ENCODE measurements at places on chromosomes 6 and 20. TPM values are rescaled to one million over a fixed set of nuclear protein-coding genes. Genes with fewer than 3 reads are reported as not detected.

TGM3 gene
- not detected for total RNA-seq

DNA sequence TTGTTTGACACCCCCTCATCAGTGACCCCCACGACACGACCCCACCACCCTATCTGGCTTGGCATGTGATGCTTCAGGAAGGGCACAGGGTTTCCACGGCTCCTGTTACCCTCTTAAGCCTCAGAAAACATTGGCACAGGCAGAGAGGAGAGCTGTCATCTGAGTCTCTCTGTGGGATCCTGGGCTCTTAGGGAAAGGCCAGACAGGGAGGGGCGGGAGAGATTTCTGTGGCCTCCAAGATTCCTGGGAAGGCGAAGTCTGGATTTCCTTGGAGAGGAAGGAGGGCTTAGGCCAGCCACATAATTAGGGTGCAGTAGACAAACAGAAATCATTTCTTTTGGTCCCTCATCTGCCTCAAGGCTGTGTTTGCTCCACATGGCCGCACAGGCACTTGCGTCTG lies 191.6 kb upstream of the SNX9 start:
- no peaks in the 10 kb centered on the region for H3K4me1 ChIP-seq
- no peak overlapping the region for H3K4me3 ChIP-seq
- DNase-seq, result no peak
- H3K27me3 ChIP-seq, result no peaks in the 10 kb centered on the region
- no peak overlapping the region for H3K27ac ChIP-seq

ADGRB3 gene
- total RNA-seq, result not detected

- DNase-seq, result no peak
- H3K27me3 ChIP-seq, result no peaks in the 10 kb centered on the region
- H3K4me3 ChIP-seq, result no peak overlapping the region
- no peak overlapping the region for H3K27ac ChIP-seq
- H3K4me1 ChIP-seq, result no peaks in the 10 kb centered on the region
Measured at GRCh38 chr6:43981363-43981990, 145.8 kb downstream of the MRPL14 start.

- DNase-seq, result no peak
- no peak overlapping the region for H3K27ac ChIP-seq
- H3K27me3 ChIP-seq, result no peaks in the 10 kb centered on the region
- no peaks in the 10 kb centered on the region for H3K4me1 ChIP-seq
Measured at GRCh38 chr6:126811321-126811720, 307.1 kb upstream of the RSPO3 start.

GRCh38 chr6:139931747-139932146 lies 557.3 kb upstream of the CITED2 start:
- H3K27me3 ChIP-seq, result no peaks in the 10 kb centered on the region
- H3K4me3 ChIP-seq, result no peak overlapping the region
- no peak overlapping the region for H3K27ac ChIP-seq
- H3K4me1 ChIP-seq, result no peaks in the 10 kb centered on the region
- no peaks in the 10 kb centered on the region for H3K36me3 ChIP-seq

HTR1B gene
- total RNA-seq, result not detected

- no peaks in the 10 kb centered on the region for H3K4me1 ChIP-seq
- no peak for DNase-seq
- H3K27ac ChIP-seq, result no peak overlapping the region
- H3K4me3 ChIP-seq, result no peak overlapping the region
- H3K36me3 ChIP-seq, result no peaks in the 10 kb centered on the region
Measured at GRCh38 chr20:18702736-18703135, 110.8 kb upstream of the SCP2D1 start.

DNA sequence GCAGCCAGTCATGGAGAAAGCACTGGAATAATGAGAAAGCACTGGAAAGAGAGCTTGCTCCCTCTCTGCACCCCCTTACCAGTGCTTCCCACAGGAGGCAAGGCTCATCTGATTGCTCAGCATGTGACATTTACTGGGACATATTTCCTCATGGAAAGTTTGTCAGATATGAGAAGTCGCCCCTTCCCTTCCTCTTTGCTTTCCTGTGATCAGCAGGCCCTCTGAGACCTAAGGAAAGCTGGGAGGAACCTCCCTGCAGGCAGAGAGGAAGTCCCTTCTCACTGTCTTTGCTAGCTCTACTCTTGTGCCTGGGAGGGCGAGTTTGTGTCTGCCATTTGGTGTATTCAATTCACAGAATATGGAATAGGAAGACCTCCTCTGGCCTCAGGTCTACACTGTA lies 283.8 kb downstream of the ALDH8A1 start:
- H3K4me3 ChIP-seq, result no peak overlapping the region
- H3K27ac ChIP-seq, result no peak overlapping the region
- no peak for DNase-seq
- H3K36me3 ChIP-seq, result no peaks in the 10 kb centered on the region

DNA sequence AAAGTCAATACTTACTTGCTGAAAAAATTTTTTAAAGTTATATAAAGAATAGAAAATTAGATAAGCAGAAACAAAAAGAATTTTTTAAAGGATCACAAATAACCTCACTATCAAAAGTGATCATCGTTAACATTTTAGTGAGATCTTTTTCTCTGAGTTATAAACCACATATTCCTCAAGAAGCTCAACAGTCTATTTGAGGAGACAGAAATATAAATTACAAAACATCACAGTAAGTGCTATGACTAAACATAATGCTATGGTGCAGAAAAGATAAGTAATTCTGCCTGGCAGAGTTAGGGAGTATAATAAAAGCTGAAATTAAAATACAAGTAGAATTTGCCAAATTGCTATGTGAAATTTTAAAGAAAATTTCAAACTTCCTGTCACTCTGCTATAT lies 226.7 kb downstream of the LMBRD1 start:
- no peaks in the 10 kb centered on the region for H3K27me3 ChIP-seq
- H3K27ac ChIP-seq, result no peak overlapping the region
- H3K36me3 ChIP-seq, result no peaks in the 10 kb centered on the region
- no peak for DNase-seq
- no peak overlapping the region for H3K4me3 ChIP-seq

LY6G6D gene
- not detected for total RNA-seq

DEFB119 gene
- not detected for total RNA-seq

DNA sequence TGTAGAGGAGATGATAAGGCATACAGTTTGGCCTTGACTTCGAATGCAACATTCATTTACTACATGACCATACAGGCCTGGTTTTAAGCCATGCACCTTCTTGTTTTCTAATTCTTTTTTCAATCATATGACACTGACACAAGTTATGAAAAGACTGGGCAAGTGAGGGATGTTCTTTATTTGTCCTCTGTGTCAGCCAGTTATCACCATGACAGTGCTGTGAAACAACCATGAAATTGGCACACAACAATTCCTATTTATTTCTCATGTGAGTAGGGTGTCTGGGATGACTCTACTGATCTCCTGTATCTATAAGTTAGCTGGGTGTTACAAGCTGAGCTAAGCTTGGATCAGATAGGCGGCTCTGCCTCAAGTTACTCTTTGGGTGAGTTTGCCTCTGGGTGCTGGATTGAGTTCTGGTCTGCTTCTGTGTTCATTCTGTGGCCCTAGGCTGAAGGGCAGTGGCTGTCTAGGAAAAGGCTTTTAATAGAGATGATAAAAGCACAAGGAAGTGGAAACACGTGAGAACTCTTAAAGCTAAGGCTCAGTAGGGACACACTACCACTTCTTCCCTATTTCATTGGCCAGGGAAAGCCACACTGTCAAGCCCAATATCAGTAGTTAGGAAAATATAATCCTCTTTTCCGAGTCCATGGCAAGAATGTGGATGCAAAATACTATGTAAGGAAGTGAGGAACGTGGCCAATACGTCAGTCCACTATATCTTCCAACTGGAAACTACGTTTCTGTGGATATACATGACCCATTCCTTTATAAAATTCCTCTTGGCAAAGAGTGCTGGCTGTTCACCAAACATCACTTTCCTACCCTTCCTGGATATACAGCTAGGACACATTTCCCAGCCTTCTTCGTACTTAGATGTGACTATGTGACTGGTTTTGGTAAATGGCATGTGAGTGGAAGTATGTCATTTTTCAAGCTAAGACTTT lies 126.2 kb upstream of the RNF24 start:
- no peaks in the 10 kb centered on the region for H3K36me3 ChIP-seq
- no peaks in the 10 kb centered on the region for H3K27me3 ChIP-seq
- no peak for DNase-seq
- H3K27ac ChIP-seq, result no peak overlapping the region
- no peak overlapping the region for H3K4me3 ChIP-seq

- H3K36me3 ChIP-seq, result no peaks in the 10 kb centered on the region
- no peaks in the 10 kb centered on the region for H3K27me3 ChIP-seq
- H3K27ac ChIP-seq, result no peak overlapping the region
- no peak overlapping the region for H3K4me3 ChIP-seq
- DNase-seq, result no peak
Measured at GRCh38 chr20:63544241-63544957, 3.1 kb downstream of the SRMS start.

HSPA12B gene
- not detected for total RNA-seq

CCDC170 gene
- 0.23 TPM for total RNA-seq

MUC22 gene
- not detected for total RNA-seq

PLAGL1 gene
- total RNA-seq, result 4.1 TPM

DNA sequence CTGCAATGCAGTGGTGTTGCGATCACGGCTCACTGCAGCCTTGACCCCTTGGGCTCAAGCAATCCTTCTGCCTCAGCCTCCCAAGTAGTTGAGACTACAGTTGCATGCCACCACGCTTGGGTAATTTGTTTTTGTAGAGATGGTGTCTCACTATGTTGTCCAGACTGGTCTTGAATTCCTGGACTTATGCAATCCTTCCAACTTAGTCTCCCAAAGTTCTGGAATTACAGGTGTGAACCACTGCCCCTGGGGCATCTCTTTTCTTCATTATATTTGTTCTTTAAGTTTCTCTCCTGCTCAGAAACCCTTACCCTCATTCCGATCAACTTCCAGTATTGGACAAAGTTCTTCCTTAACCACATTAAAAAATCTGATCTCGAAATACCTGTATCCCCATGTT lies 44.7 kb upstream of the DEK start:
- no peaks in the 10 kb centered on the region for H3K4me1 ChIP-seq
- H3K36me3 ChIP-seq, result no peaks in the 10 kb centered on the region
- DNase-seq, result no peak
- no peak overlapping the region for H3K27ac ChIP-seq
- no peaks in the 10 kb centered on the region for H3K27me3 ChIP-seq

DNA sequence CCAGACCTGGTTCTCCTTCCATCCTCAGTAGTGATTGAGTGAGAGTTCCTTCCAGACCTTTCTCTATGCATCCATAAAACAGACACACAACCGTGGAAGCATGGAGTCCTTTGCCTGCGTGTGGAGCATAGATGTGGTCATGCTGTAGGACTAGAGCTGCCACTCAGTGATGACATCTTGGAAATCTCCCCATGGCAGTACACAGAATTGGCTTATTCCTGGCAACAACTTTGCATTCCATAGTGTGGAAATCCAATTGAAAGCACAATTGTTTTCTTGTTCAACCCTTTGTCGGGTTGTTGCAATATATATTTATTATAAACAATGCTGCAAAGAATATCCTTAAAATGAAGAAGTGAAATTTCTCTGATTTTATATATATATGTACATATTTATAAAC lies 547.8 kb downstream of the CDH26 start:
- DNase-seq, result no peak
- no peaks in the 10 kb centered on the region for H3K36me3 ChIP-seq
- H3K27me3 ChIP-seq, result no peaks in the 10 kb centered on the region
- H3K4me3 ChIP-seq, result no peak overlapping the region
- no peak overlapping the region for H3K27ac ChIP-seq
- H3K4me1 ChIP-seq, result no peaks in the 10 kb centered on the region

OR2H2 gene
- total RNA-seq, result not detected

TOX2 gene
- total RNA-seq, result 0.33 TPM

FIG4 gene
- total RNA-seq, result 14.8 TPM

DNA sequence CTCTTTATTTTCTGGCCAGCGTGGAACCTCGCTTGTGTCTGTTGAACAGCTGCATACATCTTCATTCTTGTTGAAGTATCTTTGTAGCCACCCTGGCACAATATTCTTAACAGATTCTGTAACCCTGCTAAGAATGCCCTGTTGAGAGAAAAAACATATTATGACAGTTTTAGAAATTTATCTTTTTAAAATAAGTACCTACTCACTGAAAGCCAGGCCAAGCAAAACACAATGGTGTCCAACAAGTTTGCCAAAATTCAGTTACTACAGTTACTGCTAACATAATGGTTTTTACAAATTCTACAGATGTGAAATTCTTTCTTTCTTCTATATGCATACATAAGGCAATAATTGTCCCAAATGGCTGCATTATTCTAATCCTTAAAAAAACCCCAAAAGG lies 18.2 kb downstream of the NUP153 start:
- H3K4me3 ChIP-seq, result no peak overlapping the region
- H3K27me3 ChIP-seq, result no peaks in the 10 kb centered on the region
- H3K4me1 ChIP-seq, result peaks cover 59% of the 10 kb centered on the region

GRCh38 chr6:152695372-152696045 lies 2.2 kb upstream of the MYCT1 start:
- H3K36me3 ChIP-seq, result no peaks in the 10 kb centered on the region
- DNase-seq, result no peak
- no peak overlapping the region for H3K27ac ChIP-seq

MATN4 gene
- total RNA-seq, result not detected

- no peaks in the 10 kb centered on the region for H3K27me3 ChIP-seq
Measured at GRCh38 chr6:53398247-53399026, 49.7 kb upstream of the ELOVL5 start.

GRCh38 chr20:50810063-50810462 lies 15.2 kb downstream of the BCAS4 start:
- no peak overlapping the region for H3K27ac ChIP-seq
- H3K4me1 ChIP-seq, result peaks cover 8% of the 10 kb centered on the region
- H3K27me3 ChIP-seq, result no peaks in the 10 kb centered on the region
- no peaks in the 10 kb centered on the region for H3K36me3 ChIP-seq
- DNase-seq, result no peak

- no peaks in the 10 kb centered on the region for H3K4me1 ChIP-seq
- H3K36me3 ChIP-seq, result no peaks in the 10 kb centered on the region
- DNase-seq, result no peak
- no peak overlapping the region for H3K4me3 ChIP-seq
- H3K27me3 ChIP-seq, result no peaks in the 10 kb centered on the region
Measured at GRCh38 chr6:108690326-108691049, 129.8 kb downstream of the FOXO3 start.

GHRH gene
- total RNA-seq, result not detected

PCSK2 gene
- total RNA-seq, result not detected

TAP1 gene
- total RNA-seq, result 141 TPM

DLL1 gene
- 1.7 TPM for total RNA-seq

GRCh38 chr20:38766071-38766470 lies 17.8 kb downstream of the ACTR5 start:
- no peaks in the 10 kb centered on the region for H3K4me1 ChIP-seq
- peaks cover 64% of the 10 kb centered on the region for H3K36me3 ChIP-seq
- no peak for DNase-seq
- H3K27ac ChIP-seq, result no peak overlapping the region
- no peaks in the 10 kb centered on the region for H3K27me3 ChIP-seq
- no peak overlapping the region for H3K4me3 ChIP-seq

GRCh38 chr6:134253681-134254080 lies 64.2 kb downstream of the SGK1 start:
- H3K27ac ChIP-seq, result no peak overlapping the region
- DNase-seq, result no peak
- H3K36me3 ChIP-seq, result no peaks in the 10 kb centered on the region
- no peaks in the 10 kb centered on the region for H3K27me3 ChIP-seq
- no peak overlapping the region for H3K4me3 ChIP-seq
- peaks cover 26% of the 10 kb centered on the region for H3K4me1 ChIP-seq

ULBP1 gene
- not detected for total RNA-seq
